ENCODE measurements at places on chromosomes 13 and 19. TPM values are rescaled to one million over a fixed set of nuclear protein-coding genes. Genes with fewer than 3 reads are reported as not detected.

RGCC gene
- total RNA-seq = 2.4 TPM

IGSF23 gene
- not detected for total RNA-seq

ZNF536 gene
- total RNA-seq = 0.09 TPM

CD209 gene
- total RNA-seq = not detected

CDC42EP5 gene
- 9.1 TPM for total RNA-seq

UHRF1 gene
- total RNA-seq = 9.4 TPM

PRODH2 gene
- total RNA-seq = not detected

LIM2 gene
- not detected for total RNA-seq

LHFPL6 gene
- 34.0 TPM for total RNA-seq

URAD gene
- not detected for total RNA-seq

FUT2 gene
- not detected for total RNA-seq

CEACAM20 gene
- not detected for total RNA-seq

CFAP97D2 gene
- not detected for total RNA-seq

RNF17 gene
- total RNA-seq = not detected

GRIN3B gene
- 0.32 TPM for total RNA-seq

MBD3L2 gene
- not detected for total RNA-seq

OVOL3 gene
- not detected for total RNA-seq

CD22 gene
- total RNA-seq = not detected

SIGLEC12 gene
- not detected for total RNA-seq

CCDC70 gene
- not detected for total RNA-seq

WDFY2 gene
- total RNA-seq = 4.9 TPM

LMTK3 gene
- under 0.01 TPM for total RNA-seq

NANOS3 gene
- total RNA-seq = not detected

PALM gene
- total RNA-seq = 68.7 TPM

FXYD3 gene
- total RNA-seq = 1.1 TPM

CCNA1 gene
- total RNA-seq = 1.2 TPM

SUGT1 gene
- total RNA-seq = 37.8 TPM

LMO7 gene
- 29.3 TPM for total RNA-seq

ZNF600 gene
- 3.2 TPM for total RNA-seq

VAV1 gene
- total RNA-seq = not detected

LGALS14 gene
- not detected for total RNA-seq

KIR2DL3 gene
- total RNA-seq = not detected

CEACAM5 gene
- total RNA-seq = not detected

TTC9B gene
- not detected for total RNA-seq

SIGLEC5 gene
- not detected for total RNA-seq

CRYL1 gene
- 24.3 TPM for total RNA-seq

ZNF177 gene
- total RNA-seq = 1.5 TPM

CADM4 gene
- 1.4 TPM for total RNA-seq

CRLF1 gene
- 110 TPM for total RNA-seq

ITM2B gene
- 76.5 TPM for total RNA-seq

PCDH17 gene
- total RNA-seq = 0.16 TPM

C3 gene
- total RNA-seq = 10.6 TPM

KCNN1 gene
- total RNA-seq = 0.34 TPM

KLF5 gene
- total RNA-seq = 0.34 TPM

CALR3 gene
- not detected for total RNA-seq

ZNF723 gene
- not detected for total RNA-seq

ZNF43 gene
- 4.3 TPM for total RNA-seq

OR1M1 gene
- not detected for total RNA-seq

TNFRSF19 gene
- 85.6 TPM for total RNA-seq

NKPD1 gene
- total RNA-seq = 0.52 TPM

ZNF415 gene
- 14.8 TPM for total RNA-seq

ANGPTL4 gene
- total RNA-seq = 3.0 TPM

DACT3 gene
- total RNA-seq = 4.6 TPM

PRDX2 gene
- 210 TPM for total RNA-seq

DPRX gene
- total RNA-seq = not detected

Measured in bronchial smooth muscle cell (primary cell).